ENCODE measurements at places on chromosomes 5 and 9.
A peak's percentile ranks its signal among the peaks of the same experiment; 100 is the strongest.

- DNase-seq, result no peak
Measured at GRCh38 chr5:31771500-31771899, 132.6 kb downstream of the PDZD2 start.

DNA sequence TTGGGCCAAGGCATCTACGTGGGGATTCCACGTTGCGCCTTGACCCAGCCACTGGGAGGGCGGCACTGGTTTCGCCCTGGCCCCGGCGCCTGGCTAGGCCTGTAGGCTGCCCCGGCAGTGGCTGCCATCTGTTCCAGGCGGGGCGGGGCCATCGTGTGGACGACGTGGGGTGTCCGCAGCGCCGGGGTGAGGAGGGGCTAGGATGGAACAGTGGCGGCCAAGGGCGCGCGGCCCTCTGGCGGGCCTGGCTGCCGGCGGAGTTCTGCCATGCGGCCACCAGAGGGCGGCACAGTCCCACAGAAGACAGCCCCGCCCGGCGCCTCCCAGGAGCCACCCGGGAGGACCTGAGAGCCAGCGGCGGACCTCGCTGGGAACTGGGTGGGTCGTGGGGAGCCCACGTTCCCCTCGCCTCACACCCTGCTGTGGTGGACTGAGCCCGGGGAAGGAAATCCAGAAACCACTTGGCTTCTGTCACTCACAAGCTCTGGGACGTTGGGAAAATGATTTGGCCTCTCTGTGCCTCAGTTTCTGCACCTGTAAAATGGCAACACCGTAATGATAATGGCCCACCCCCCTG is 22.6 kb upstream of the RAPGEF1 start:
- DNase-seq, result peak; percentile 75

DNA sequence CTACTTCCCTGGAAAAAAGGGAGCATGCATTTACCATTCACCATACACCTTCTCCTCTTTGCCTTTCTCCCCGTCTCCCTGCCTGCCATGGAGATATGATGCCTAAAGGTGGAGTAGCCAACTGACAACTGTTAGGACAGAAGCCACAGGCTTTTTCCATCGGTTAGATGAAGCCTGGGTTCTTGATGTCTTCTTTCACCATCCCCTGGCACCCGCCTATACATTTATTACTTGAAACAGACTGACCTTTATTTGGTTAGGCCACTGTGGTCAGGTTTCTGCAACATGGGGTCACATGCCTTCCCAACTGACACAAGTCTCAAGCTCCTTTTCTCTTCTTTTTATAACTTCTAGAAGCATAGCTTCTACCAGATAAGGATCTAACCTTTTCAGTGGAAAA is 7.1 kb downstream of the LCP2 start:
- DNase-seq, result no peak

DNA sequence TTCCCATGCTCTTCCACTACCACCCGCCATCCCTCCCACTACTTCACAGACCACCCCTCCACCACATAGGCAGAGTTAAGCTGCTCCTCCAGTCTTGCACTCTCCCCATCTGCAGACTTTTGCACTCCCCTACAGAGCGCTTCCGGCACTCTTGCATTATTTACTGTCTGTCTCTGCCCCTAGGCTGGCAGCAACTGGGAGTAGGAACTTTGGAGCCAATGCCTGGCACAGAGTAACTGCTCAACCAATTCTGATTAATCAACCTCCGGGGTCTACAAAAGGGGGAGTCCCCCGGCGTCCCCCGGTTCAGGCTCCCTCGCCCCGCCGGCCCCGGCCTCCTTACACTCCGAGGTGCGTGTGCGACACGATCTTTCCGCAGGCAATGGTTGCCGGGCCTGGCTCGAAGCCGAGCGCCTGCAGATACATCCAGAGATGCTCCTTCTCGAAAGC is 498 bp downstream of the HAUS6 start:
- DNase-seq, result peak; percentile 50

DNA sequence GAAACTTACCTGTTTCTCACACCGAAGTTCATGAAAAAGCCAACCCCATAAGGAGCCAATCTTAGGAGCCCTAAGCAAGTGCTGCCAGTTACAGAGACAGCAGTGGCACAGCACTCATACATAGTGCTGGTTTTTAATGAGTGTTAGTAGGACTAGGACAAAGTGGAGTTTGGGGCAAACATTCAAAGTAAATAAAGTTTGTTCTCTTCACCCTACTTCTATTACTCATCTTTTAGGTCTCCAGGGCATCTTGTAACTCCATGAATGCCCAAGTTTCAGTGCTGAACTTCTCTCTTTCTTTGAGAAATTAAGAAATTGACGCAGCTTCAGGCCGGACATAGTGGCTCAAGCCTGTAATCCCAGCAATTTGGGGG is 584.7 kb downstream of the EBF1 start:
- no peak for DNase-seq

- DNase-seq, result no peak
Measured at GRCh38 chr5:61623401-61624069, 291.5 kb downstream of the ZSWIM6 start.

- no peak for DNase-seq
Measured at GRCh38 chr9:103458826-103459225, 463.7 kb downstream of the CYLC2 start.

GRCh38 chr9:130382636-130383349 is 62.0 kb upstream of the ASS1 start:
- DNase-seq, result no peak

GRCh38 chr9:129111528-129112151 is 425 bp downstream of the PTPA start:
- DNase-seq, result peak; percentile 26

DNA sequence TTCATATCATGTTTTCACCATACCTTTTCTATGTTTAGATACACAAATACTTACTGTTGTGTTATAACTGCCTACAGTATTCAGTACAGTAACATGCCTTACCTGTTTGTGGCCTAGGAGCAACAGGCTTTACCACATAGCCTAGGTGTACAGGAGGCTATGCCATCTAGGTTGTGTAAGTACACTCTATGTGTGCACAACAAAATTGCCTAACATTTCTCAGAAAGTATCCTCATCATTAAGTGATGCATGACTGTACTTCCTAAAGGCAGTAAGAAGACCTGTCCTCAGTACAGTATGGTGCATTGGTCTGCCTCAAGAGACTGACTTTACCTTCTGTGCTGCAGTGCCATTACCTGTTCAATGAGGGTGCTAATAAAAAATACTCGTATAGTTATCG is 7.9 kb downstream of the TXN start:
- DNase-seq, result no peak
